ENCODE measurements at places on chromosomes 4 and X. TPM values are rescaled to one million over a fixed set of nuclear protein-coding genes. Genes with fewer than 3 reads are reported as not detected.

The CENPE gene
- total RNA-seq = 27.3 TPM

The DYNLT3 gene
- total RNA-seq = 40.4 TPM

The DUX4 gene
- total RNA-seq = not detected

DNA sequence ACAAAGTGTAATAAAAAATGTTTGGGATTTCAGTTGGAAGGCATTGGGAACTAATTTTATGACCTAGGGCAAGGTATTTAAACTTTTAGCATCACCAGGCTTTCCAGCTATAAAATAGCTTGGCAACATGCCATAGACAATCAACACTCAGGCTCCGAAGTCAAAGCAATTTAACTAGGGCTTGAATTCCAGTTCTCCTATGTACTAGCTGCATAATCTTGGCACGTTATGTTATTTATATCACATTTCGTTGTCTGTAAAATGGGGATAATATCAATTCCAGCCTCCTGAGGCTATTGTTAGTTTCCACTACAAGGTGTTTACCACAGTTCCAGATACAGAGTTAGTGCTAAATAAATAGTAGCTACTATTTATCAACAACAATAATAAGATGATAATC lies 78.8 kb downstream of the DMD start:
- no peak for DNase-seq

DNA sequence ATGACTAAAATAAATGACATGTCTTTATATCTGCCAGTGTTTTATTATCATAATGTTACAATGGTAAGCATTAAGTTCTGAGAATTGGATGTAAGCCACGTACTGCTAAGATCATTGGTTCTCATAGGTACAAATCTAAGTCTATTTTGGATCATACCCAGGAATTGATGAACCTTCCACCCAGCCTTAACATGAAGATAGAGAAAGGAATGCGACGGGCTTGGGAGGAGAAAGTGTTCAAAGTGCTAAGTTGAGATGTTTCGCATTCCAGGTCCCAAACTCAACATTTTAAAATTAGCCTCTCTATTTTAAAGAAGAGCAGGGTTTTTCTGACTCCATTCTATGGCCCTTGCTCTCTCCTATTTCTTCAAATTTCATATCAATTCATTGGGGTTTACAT lies 54.9 kb upstream of the FRAS1 start:
- no peak for DNase-seq

- DNase-seq = peak; percentile 87
Measured at GRCh38 chr4:138910914-138911336, 104.7 kb upstream of the NOCT start.

GRCh38 chr4:123064390-123064789 lies 142.0 kb upstream of the NUDT6 start:
- DNase-seq = peak; percentile 97

Measured in mammary epithelial cell (primary cell).